CD4-positive, alpha-beta T cell treated with Interleukin-12 subunit alpha and Interleukin-12 subunit beta, for 1 hour (primary cell): ENCODE measurements at places on chromosomes 5 and 9.
A peak's percentile ranks its signal among the peaks of the same experiment; 100 is the strongest.

DNA sequence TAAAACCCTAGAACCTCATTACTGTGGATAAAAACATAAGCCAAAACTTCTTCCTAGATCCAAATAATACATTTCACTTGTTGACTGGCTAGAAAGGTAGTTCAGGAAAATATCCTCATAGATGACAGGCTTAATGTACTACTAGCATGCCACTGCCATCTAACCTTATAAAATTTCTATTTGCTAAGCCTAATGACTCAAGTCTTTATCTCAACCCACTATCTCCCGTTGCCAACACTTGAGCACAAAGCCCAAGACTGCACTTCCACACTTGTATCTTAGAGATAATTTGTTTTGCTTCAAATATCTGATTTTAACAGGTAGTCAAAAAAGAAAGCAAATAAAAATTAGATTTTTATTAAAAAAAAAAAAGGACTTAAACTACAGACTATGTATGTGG, 42.7 kb downstream of the FBXL17 start:
- DNase-seq, result no peak

- DNase-seq, result no peak
Observed at GRCh38 chr5:6792911-6793471, 79.8 kb downstream of the TENT4A start.

GRCh38 chr5:6158974-6159831, 219.1 kb downstream of the MED10 start:
- no peak for DNase-seq

- DNase-seq, result peak; percentile 55
Observed at GRCh38 chr9:33452828-33453271, 5.5 kb upstream of the AQP3 start.

DNA sequence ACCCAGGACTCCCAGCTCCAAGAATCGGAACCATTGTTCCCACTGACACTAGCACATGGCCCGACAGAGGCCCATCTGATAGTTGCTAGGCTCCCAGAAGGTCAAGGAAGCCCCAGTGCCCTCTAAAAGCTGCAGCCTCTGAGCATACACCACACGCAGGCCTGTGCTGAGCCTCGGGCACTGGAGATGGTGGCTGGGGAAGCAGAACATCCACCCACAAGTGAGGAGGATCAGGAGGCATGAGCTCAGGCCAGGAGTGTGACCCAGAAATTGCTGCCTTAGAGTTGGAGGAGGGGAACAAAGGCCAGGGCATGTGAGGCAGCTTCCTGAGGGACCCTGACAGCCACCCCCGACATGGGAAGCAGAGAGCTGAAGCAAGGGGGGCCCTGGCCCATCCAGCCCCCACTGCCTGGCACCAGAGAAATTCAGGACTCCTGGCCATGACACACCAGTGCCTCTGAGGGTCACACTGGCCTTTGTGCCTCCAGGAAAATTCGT, 21.4 kb downstream of the IPPK start:
- DNase-seq, result no peak

GRCh38 chr9:79233542-79233941, 338.2 kb upstream of the TLE4 start:
- DNase-seq, result no peak

- DNase-seq, result no peak
Observed at GRCh38 chr5:158546748-158547147, 553.0 kb downstream of the EBF1 start.

GRCh38 chr9:97786341-97786740, 66.7 kb upstream of the FOXE1 start:
- no peak for DNase-seq

DNA sequence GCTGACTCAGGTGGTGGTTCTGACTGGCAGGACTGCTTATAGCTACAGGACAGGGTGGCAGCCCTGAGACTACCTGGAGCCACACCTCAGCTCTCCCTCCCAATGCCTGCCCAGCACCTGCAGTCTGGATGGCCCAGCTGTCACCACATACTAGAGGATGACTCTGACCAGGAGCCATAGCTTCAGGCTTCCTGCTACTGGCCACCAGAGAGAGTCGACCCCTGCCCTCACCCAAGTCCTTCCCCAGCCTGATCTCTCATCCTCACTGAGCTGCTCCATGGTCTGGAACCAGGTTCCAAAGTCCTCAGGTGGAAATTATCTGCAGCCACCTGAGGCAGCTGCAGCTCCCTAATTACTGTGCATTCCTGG, 25.6 kb upstream of the TDRD7 start:
- DNase-seq, result no peak

- DNase-seq, result no peak
Observed at GRCh38 chr9:116703634-116704033, 16.5 kb downstream of the TRIM32 start.

DNA sequence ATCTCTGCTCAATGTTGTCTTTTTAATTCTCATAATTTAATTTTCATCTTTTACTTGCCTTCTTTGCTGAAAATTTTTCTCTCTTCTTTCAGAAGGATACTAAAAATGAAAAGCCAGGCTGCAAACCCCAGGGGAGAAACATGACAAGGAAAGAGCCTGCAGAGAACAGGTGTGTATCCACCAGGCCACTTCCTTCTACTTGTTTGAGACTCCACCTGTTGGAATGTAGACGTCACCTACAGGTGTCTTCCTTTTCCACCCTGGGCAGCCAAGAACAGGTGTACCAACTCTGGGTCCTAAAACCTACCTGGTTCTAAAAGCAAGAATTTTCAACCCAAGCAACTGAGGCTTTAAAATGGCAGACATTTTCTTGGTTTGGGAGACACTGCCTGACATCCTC, 166.8 kb downstream of the ATP10B start:
- no peak for DNase-seq

DNA sequence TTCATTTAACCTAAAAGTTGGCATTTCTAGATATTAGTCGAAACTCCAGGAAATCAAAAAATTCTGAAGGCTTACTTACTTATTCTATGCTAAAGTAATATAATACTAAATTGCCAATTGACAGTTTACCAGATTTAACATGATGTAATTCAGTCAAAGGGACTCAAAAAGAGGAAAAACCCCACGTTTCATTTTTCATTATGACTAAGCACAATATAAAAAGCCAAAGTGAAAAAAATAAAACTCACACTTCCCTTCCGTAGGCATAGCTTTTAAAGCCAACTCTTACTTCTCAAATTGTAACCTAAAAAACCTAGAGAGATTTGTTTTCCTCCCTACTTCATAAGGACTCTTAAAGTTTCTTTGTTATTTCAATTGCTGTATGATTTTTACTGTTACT, 146.6 kb downstream of the RAPGEF6 start:
- peak; percentile 13 for DNase-seq

GRCh38 chr5:136981936-136982335, 517.2 kb downstream of the SPOCK1 start:
- no peak for DNase-seq

DNA sequence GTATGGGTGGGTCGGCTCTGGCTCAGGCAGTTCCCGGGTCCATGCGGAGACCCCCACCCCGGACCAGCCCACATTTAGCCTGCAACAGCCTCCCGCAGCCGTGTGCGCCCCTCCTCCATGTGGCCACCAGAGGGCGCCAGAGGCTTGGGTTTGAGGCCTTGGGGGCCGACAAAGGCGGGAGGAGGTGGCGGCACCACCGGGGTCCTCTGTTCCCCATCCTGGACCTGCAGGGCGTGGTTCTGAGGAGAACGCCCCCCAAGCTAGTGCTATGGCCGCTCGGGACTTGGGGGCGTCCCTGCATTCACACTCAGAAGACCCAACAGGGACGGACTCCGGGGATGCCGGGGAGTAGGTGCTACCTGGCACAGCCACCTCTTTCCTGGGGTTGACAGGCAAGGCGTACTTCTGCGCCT, 16.5 kb downstream of the ASS1 start:
- peak; percentile 66 for DNase-seq

DNA sequence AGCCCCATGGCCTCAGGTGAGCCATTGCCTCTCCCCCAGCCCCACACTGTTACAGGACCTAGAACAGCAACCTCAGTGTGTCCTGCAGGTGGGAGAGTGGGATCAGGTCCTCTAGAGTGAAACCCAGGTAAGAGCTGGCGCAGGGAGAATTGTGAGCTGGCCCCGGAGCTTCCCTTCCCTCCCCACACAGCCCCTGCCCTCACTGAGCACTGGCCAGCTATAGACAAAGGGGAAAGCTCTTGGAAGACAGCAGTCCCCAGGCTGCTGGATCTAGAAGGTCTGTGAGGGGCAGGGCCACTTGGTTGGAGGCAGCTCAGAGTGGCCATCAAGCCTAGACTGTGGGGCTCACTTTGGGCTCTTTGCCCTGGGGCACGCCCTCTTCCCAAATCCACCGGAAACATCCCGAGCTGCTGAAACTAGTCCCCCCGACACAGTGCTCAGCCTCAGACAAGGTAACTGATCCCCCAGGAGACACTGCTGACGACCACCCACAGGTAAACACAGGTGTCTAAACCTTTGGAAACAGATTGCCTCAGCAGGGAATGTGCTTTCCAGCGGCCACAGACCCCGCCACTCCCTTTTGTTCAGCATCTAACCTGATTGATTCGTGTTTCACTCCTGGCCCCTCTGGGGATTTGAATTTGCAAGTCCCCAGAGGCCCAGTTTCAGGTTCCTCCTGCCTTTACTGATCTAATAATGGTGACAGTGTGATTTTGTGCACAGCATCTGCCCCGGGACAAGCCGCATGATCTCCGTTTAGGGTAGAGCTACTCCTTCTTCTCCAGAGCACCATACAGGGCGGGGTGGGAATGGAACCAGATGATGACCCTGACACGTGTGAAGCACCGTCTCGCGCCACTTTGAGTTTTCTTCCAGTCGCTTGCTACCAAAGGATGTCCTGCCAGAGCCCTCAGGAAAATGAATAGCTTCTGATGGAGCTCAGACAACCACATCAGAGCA, 42.2 kb upstream of the ADAMTS2 start:
- no peak for DNase-seq

DNA sequence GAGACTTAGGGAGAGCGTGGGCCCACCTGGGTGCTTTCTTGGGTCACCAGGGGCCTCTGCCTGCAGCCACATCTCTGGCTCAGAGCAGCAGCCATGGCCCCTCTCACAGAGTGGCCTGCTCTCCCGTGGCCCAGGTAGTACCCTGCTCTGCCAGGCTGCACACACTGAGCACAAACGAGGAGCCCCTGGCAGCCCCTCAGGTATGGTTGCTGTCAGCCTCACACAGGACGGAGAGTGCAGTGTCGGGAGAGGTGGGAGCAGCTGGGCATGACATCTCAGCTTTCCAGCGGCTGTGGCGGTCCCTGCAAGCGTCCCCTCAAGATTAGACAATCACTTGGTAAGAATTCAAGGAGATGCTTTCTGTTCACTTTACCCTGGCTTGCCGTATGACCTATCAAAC, 137.0 kb upstream of the IRX4 start:
- DNase-seq, result no peak

- no peak for DNase-seq
Observed at GRCh38 chr9:136529516-136530460, 16.1 kb downstream of the NOTCH1 start.

GRCh38 chr9:126745574-126746411, 59.0 kb upstream of the ZBTB43 start:
- DNase-seq, result no peak

DNA sequence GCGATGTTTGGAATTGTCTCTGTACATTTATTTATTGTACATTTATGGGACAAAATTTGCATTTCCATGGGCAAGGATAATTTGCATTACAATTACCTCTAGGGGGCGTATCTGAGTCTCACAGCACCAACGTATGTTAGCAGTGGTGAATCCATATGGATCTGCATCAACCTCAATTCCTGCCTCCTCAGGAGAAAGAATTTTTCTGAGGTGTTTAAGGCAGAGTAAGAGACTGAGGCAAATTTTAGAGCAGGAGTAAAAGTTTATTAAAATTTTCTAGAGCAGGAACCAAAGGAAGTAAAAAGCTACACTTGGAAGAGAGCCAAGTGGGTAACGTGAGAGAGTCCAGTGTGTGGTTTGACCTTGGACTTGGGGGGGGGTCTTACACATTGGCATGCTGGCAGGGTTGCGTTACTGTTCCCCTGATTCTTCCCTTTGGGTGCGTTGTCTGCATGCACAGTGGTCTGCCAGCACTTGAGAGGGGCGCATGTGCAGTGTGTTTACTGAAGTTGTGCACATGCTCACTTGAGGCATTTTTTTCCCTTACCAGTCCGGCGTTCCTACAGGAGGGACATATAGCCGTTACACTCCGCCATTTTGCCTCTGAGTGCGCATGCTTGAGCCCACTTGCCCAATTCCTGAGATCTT, 21.0 kb upstream of the RAB14 start:
- DNase-seq, result peak; percentile 24

DNA sequence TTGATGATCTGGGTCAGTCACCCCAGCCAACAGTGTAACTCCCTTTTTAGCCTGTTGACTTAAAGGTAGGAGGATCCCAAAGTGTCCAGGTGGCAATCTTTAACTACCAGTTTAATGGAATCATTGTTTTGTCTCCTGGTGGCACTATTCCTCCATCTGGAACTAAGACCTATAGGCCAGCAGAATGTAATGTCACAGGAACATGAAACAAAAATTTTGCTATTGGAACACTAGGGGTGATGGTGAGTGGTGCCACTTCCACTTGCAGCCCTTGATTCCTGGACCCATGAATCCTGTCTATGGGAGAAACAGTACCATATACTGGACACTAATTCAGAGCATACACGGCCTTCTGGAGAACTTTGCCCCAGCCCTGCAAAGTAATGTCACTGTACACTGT, 219.5 kb upstream of the RASA1 start:
- DNase-seq, result no peak

GRCh38 chr5:93574491-93575305, 6.3 kb downstream of the NR2F1-AS1 start:
- DNase-seq, result no peak

GRCh38 chr9:4263591-4263990, 36.3 kb downstream of the GLIS3 start:
- no peak for DNase-seq

DNA sequence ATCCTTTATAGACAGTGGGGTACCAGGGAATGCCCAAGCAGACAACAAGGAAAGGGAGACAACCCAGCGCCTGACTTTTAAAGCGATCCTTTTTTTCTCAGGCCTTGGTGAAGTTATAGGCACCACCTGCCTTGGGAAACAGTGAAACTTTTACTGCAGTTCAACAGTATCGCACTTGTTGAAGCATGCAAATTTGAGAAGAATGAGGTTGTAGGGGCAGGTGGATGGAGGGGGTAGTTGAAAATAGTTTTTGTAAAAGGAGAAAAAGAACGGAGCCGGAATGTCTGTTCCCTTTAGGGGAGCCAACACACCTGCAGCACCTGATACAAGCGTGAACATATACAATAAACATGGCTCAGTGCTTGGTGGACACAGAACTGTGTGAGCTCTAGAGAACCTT, 190.2 kb upstream of the NR3C1 start:
- no peak for DNase-seq

- no peak for DNase-seq
Observed at GRCh38 chr5:6458833-6459232, 10.2 kb downstream of the UBE2QL1 start.

- no peak for DNase-seq
Observed at GRCh38 chr9:19682397-19682796, 106.4 kb downstream of the SLC24A2 start.

GRCh38 chr5:68534131-68534940, 318.8 kb downstream of the PIK3R1 start:
- DNase-seq, result no peak
